ENCODE measurements at places on chromosomes 1 and 21. TPM values are rescaled to one million over a fixed set of nuclear protein-coding genes. Genes with fewer than 3 reads are reported as not detected.

DNA sequence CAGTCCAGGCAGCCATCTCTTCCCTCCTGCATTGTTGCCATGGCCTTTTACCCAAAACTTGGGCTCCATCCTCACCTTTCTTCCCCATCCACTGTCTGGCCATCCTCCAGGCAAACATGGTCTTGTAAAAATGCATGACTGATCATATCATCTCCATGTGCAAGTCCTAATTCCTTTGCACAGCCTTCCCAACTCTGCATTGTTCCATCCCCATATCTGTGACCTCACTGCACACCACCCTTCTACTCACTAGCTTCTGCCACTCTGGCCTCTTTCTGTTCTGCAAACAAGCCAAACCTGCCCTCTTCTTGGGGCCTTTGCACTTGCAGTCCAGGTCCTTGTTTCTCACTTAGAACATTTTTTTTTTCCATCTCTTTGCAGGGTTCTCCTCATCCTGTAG is 230.1 kb upstream of the GJB5 start:
- no peak overlapping the region for H3K27ac ChIP-seq
- peaks cover 12% of the 10 kb centered on the region for H3K27me3 ChIP-seq
- no peaks in the 10 kb centered on the region for H3K4me1 ChIP-seq
- no peak for DNase-seq

DNA sequence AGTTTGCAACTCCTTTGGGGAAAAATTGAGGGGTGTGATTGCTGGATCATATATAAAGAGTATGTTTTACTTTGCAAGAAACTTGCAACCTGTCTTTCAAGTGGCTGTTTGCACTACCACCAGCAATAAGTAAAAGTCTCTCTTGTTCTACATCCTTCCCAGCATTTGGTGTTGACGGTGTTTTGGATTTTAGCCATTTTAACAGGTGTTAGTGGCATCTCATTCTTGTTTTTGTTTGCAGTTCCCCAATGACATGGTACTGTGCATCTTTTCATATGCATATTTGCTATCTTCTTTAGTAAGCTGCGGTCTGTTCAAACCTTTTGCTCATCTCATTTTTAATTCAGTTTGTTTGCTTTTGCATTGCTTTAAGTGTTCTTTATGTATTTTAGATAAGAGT is 535.5 kb downstream of the LRRIQ3 start:
- no peaks in the 10 kb centered on the region for H3K36me3 ChIP-seq
- H3K27ac ChIP-seq = no peak overlapping the region
- H3K4me3 ChIP-seq = no peak overlapping the region
- DNase-seq = no peak
- H3K4me1 ChIP-seq = no peaks in the 10 kb centered on the region

- no peaks in the 10 kb centered on the region for H3K36me3 ChIP-seq
- DNase-seq = peak; percentile 56
- H3K4me1 ChIP-seq = peaks cover 36% of the 10 kb centered on the region
- no peak within 1 kb of the TSS for H3K27ac ChIP-seq
- no peak within 1 kb of the TSS for H3K4me3 ChIP-seq
These were observed at the start of gene CAMK1G for GRCh38 chr1:209583408-209583807. Gene CAMK1G (plus strand): TSS chr1:209583714. CDS start chr1:209594984, 11,270 bp downstream.

GRCh38 chr1:214329470-214330220 is 48.7 kb downstream of the SMYD2 start:
- peaks cover 4% of the 10 kb centered on the region for H3K4me1 ChIP-seq
- H3K27ac ChIP-seq = no peak overlapping the region
- no peak for DNase-seq
- no peaks in the 10 kb centered on the region for H3K27me3 ChIP-seq
- H3K4me3 ChIP-seq = no peak overlapping the region
- peaks cover 15% of the 10 kb centered on the region for H3K36me3 ChIP-seq

- H3K27ac ChIP-seq = no peak overlapping the region
- no peaks in the 10 kb centered on the region for H3K27me3 ChIP-seq
- no peak overlapping the region for H3K4me3 ChIP-seq
- H3K36me3 ChIP-seq = no peaks in the 10 kb centered on the region
These were observed 93.1 kb downstream of the VAV3 start for GRCh38 chr1:107871687-107872395.

- no peak for DNase-seq
- H3K4me3 ChIP-seq = no peak overlapping the region
- H3K4me1 ChIP-seq = 0 out of 2 replicates have a peak, but pooled peaks cover 4% of the 10 kb centered on the region
These were observed 131.5 kb downstream of the KCNJ6 start for GRCh38 chr21:37784591-37785318.

GRCh38 chr1:55536545-55536865 is 321.3 kb upstream of the USP24 start:
- no peak overlapping the region for H3K4me3 ChIP-seq
- no peaks in the 10 kb centered on the region for H3K27me3 ChIP-seq
- peaks cover 21% of the 10 kb centered on the region for H3K4me1 ChIP-seq

DNA sequence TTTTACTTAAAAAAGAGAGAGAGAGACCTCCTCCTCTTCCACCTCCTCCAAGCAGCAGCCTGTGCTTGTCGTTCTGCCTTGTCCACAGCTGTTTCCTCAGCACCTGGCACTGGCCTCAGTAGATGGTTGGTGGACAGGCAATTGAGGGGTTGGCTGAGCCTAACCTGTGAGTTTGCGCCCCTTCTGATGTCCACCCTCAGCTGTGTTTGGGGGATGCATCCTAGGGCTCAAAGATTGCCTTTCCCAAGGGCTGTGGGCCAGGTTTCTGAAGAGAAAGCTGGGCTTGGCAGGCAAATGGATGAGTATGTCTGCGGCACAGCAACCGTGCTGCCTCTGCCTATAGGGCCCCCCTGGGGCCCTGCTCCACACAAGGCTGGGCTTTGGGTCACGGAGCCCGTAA is 35.1 kb upstream of the KDM4A start:
- no peaks in the 10 kb centered on the region for H3K4me1 ChIP-seq
- H3K27ac ChIP-seq = no peak overlapping the region
- no peaks in the 10 kb centered on the region for H3K27me3 ChIP-seq
- peaks cover 23% of the 10 kb centered on the region for H3K36me3 ChIP-seq
- H3K4me3 ChIP-seq = no peak overlapping the region

GRCh38 chr1:87058343-87058649 is 143.9 kb downstream of the HS2ST1 start:
- no peak overlapping the region for H3K27ac ChIP-seq
- H3K27me3 ChIP-seq = no peaks in the 10 kb centered on the region
- H3K36me3 ChIP-seq = no peaks in the 10 kb centered on the region
- H3K4me1 ChIP-seq = peaks cover 15% of the 10 kb centered on the region
- peak; percentile 6 for DNase-seq

DNA sequence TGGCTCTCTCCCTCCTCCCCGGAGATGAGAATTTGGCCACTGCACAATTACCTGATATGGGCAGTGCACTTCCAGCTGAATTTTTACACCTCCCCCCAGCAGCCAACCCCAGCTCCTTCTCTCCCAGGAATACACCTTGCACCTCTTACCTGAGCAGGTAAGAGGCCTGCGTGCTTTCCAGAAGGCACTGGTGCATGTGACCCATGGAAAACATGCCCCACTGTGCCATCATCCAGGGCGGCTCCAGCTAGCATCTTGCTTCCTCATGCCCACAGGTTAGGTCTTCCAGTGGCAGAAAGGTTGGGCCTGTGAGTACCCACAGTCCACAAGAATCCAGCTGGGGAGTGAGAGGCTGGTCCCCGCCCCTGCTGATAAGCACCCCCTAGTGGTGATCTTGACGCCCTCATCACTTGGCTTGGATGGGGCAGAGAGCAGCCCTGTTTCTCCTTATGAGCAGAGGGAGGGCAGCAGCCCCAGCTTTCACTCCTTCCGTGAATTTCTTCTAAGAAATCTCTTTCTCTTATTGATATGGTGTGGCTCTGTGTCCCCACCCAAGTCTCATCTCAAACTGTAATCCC is 57.8 kb downstream of the EDARADD start:
- no peak overlapping the region for H3K27ac ChIP-seq
- no peaks in the 10 kb centered on the region for H3K27me3 ChIP-seq
- H3K36me3 ChIP-seq = no peaks in the 10 kb centered on the region
- H3K4me1 ChIP-seq = no peaks in the 10 kb centered on the region
- no peak overlapping the region for H3K4me3 ChIP-seq

DNA sequence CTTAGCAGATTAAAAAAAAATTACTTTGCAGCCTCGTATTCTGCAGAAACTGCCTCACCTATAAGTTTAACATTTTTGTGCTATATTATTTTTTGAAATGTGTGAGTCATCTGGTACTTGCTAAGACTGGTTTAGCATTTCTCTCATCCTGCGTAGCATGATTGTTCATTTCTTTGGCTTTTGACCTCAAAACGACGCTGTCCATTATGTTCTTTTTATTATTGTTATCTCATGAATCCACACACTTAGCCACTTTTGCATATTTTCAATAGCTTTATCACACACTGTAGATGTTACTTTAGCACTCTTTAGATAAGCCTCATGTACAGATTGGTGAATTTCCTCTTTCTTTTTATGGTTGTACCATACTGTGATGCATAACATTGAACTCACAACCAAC is 1004.9 kb upstream of the NCAM2 start:
- H3K4me1 ChIP-seq = no peaks in the 10 kb centered on the region
- DNase-seq = no peak
- no peaks in the 10 kb centered on the region for H3K27me3 ChIP-seq
- no peak overlapping the region for H3K27ac ChIP-seq
- no peak overlapping the region for H3K4me3 ChIP-seq

- DNase-seq = no peak
- no peaks in the 10 kb centered on the region for H3K4me1 ChIP-seq
- H3K27ac ChIP-seq = no peak overlapping the region
- H3K27me3 ChIP-seq = no peaks in the 10 kb centered on the region
- no peaks in the 10 kb centered on the region for H3K36me3 ChIP-seq
These were observed 593.5 kb downstream of the KIF26B start for GRCh38 chr1:245748240-245748639.

GRCh38 chr1:175629318-175629694 is 114.1 kb downstream of the TNR start:
- no peak for DNase-seq
- no peaks in the 10 kb centered on the region for H3K36me3 ChIP-seq
- no peak overlapping the region for H3K4me3 ChIP-seq

DNA sequence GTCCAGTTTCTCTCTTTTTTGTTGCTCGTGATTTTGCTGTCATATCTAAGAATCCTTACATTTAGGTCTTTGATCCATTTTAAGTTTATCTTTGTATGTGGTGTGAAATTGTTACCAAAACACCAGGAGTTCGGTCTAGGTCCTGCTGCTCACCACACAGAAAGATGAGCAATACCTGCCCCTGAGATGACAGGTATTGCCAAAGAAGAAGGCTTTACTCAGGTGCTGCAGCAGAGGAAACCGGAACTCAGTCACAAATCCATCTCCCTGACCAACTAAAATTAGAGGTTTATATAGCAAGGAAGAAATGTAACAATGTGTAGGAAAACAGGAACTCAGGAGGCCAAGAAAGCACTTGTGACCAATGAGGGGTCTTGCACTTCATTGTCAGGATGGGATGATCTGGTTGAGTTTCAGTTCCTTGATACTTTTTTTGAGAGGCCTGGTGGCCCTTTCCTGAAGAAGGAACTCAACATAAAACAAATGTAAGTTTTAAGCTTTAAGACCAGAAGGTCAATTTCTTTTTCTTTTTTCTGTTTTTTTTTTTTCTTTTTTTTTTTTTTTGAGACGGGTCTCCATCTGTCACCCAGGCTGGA is 16.5 kb upstream of the SETDB1 start:
- H3K4me3 ChIP-seq = no peak overlapping the region
- no peak overlapping the region for H3K27ac ChIP-seq
- no peaks in the 10 kb centered on the region for H3K27me3 ChIP-seq
- no peaks in the 10 kb centered on the region for H3K36me3 ChIP-seq
- no peak for DNase-seq

The FCRL6 gene
- total RNA-seq = not detected

The CFHR2 gene
- not detected for total RNA-seq

The H6PD gene
- total RNA-seq = 6.8 TPM

The TMPRSS15 gene
- total RNA-seq = 0.12 TPM

The DEPDC1 gene
- 21.6 TPM for total RNA-seq

The GBP5 gene
- total RNA-seq = not detected

The HTR1D gene
- 1.3 TPM for total RNA-seq

The SV2A gene
- total RNA-seq = not detected
